ELR (cell line): ENCODE measurements at places on chromosomes 1 and 21.

GRCh38 chr1:150149271-150150132 lies at the start of gene PLEKHO1:
Gene PLEKHO1, plus strand, starts transcription at chr1:150149916. Its CDS starts 342 bp downstream, at chr1:150150258.
- DNase-seq: peak; percentile 89

DNA sequence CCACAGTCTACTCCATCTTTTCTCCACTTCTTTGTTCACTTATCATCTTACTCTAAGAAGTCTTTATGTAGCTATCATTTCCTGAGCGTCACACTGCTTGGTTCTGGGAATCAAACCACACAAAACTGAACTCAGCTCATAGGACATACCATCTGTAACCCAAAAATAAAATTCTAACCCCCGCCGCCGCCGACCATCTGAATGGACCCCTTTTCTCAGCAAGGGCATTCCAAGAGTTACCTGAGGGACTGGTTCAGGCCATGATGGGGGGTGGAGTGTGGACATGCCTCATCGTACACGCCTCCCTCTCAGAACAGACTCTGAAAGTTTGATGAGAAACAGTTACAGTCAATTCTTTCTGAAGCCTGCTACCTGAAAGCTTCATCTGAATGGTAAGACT lies 12.6 kb upstream of the CHI3L2 start:
- no peak for DNase-seq

DNA sequence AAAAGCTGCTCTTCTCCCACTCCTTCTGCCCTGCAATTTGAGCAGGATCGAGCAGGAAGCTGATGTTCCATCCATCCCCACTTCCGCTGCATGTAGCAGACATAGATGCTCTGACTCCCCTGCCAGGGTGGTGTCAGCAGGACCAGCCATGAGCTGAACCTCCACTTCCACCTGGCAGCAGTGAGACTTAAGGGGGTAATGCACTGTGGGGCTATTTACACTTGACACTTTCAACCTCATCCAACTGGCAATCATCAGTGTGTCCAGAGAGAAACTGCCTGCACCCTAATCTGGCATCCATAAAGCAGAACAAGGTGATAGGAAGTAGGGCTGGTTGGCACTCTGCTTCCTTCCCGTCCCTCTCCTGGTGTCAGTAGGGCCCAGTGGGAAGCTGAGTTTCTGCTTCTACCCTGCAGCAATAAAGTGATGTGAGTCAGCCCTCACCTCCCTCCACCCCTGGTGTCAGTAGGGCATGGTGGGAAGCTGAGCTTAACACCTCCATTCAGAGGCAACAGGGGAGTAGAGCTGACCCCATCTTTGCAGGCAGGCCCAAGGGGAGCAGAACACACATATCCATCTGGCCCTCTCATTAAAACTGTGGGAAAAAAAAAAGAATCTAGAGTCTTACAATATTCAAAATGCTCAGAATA lies 272.3 kb downstream of the PTPRU start:
- no peak for DNase-seq

GRCh38 chr1:189899686-189900425 lies 577.8 kb downstream of the BRINP3 start:
- no peak for DNase-seq

- no peak for DNase-seq
Measured at GRCh38 chr1:50720457-50721053, 239.5 kb downstream of the FAF1 start.

- peak; percentile 45 for DNase-seq
Measured at GRCh38 chr21:34884346-34884929, 164.7 kb downstream of the RUNX1 start.

DNA sequence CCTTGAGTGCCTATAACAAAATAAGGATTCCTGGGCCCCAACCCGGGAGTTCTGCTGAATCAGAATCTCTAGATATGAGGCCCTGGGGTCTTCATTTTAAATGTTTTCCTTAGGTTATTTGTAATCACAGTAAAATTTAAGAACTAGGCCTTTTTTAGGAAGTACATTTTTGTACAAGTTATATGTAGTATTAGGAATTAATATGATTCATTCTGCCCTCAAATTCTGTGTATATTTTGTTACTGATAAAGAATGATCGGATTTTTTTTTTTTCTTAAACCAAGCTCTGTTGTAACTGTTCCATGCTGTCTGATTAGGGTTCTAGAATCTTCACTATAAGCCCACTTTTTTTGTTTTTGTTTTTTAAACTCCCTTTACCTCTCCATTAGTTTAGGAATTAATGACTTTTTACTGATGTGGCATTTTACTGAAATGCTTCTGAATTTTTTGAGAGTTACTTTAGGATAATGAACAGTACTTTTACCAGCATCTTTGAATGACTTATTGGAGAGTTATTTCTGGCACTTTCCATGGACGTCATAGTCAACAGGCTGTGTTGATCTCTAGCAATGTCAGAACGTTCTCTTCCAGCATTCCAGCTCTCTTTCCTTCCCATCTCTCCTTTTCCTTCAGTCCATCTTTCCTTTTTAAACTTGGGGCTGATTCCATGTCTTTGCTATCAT lies 48.3 kb downstream of the CLIC4 start:
- DNase-seq: peak; percentile 78

GRCh38 chr1:157363660-157364140 lies 188.6 kb downstream of the FCRL5 start:
- DNase-seq: peak; percentile 62

DNA sequence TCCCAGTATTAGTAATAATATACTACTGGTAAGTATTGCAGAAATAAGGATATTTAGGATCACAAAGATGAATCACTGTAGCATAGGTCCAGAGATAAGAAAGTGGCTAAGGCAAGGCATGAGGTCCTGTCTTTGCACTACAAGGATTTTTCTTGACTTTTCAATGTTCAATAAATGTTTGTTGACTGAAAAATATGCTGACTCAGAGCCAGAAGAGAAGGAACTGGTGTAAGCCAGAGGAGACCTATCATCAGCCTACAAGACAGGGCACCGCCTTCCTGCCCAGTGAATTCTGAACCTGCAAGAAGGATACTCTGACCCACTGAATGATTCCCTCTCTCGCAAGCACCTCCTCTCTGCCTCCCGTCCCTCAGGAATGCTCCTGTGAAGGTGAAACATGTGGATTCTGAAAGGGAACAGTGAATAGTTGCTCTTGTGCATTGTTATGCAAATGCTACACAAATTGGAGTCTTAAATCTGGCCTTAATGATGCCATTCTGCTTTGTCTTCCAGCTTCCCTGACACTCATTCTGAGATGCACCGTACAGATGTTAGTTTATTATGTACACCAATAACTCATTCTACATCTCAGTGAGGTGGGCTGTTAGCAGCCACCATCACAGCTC lies 540.0 kb downstream of the OMA1 start:
- no peak for DNase-seq

- DNase-seq: peak; percentile 96
Measured at GRCh38 chr1:119646521-119647227, 1.4 kb downstream of the ZNF697 start.

DNA sequence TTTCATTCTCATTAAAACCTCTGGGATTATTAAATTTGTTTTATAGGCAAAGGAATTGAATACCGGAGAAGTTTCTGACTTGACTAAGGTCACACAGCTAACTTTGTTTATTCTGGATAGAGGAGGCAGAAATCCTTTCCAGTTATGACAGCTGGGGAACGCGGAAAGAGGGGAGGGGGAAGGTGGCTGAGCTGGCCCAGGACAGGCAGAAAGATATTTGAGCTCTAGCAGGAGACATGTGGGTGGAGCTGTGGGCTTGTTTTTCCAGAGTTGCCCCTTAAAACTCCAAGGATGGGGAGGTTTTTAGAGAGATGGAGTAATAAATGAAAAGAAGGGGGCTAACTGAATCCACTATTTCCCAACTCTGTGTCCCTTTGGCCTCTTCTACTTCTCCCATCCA lies 27.8 kb downstream of the FOXD2 start:
- no peak for DNase-seq

- peak; percentile 84 for DNase-seq
Measured at GRCh38 chr1:89724369-89725010, 91.6 kb downstream of the LRRC8C start.

- DNase-seq: peak; percentile 94
Measured at GRCh38 chr1:243598433-243598832, 251.6 kb downstream of the AKT3 start.

DNA sequence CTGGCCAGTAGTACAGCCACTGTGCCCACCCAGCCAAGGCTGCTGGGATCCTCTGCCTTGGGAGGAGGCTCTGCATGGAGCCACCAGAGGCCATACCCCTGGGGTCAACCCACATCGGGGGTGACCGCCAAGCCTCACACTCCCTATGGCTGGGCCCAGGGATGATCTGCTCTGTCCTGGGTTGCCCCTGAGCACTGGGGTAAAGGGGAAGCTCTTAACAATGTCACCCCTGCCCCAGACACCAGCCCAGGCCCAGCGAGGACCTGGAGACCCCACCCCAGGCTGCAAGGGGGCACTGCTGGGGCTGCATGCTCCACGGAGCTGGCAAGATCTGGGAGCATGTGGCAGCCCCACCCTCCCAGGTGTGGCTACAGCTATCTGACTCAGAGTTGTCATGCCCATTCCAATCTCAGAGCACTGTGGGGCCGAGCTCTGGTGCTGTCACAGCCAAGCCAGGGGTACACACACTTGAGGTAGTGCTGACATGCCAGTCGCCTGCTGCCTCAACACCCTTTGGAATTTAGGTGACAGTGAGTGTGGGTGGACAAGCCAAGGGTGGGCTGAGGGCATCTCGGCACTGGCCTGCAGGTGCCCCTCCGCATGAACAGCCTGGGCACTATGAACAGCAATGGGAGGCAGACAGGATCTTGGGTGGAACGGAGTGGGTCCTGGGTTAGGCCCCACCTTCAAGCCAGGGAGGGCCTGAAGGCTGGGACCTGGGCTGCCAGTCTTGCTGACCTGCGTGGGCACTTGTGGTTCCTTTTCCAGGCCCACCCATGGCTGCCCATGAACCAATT lies 427.7 kb downstream of the LRRIQ3 start:
- DNase-seq: no peak

DNA sequence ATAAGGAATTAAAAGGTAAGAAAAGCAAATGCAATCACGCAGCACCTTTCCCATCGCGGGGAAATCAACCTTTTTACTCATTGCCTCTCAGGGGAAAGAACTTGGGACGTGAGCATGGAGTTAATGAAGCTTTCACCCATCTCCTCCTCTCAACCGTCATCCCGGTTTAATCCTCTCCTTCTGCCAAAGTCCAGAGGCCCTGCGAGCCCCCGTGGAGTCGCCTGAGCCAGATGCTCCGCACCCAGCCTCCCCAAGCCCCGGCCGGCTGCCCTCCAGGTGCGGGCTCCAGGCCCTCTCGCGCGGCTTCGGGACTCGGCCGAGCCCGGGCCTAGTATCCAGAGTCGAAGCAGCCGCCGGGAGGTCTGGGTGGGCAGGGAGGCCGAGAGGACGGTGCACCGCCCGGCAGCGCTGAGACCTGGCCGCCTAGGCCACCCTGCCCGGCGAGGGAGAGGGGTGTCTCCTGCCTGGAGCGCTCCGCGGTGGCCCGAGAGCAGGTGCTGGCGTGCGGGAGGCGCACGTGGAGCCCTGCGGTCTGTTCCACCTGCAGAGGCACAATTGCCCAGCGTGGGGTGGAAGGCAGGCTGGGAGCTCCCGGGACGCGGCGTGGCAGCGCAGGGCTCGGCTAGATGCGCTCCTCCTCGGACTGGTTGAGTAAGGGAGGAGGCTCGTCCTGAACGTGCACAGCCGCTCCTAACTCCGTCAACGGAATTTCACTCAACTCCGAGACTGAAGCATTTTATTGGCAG lies 218.5 kb downstream of the SDCCAG8 start:
- DNase-seq: no peak

DNA sequence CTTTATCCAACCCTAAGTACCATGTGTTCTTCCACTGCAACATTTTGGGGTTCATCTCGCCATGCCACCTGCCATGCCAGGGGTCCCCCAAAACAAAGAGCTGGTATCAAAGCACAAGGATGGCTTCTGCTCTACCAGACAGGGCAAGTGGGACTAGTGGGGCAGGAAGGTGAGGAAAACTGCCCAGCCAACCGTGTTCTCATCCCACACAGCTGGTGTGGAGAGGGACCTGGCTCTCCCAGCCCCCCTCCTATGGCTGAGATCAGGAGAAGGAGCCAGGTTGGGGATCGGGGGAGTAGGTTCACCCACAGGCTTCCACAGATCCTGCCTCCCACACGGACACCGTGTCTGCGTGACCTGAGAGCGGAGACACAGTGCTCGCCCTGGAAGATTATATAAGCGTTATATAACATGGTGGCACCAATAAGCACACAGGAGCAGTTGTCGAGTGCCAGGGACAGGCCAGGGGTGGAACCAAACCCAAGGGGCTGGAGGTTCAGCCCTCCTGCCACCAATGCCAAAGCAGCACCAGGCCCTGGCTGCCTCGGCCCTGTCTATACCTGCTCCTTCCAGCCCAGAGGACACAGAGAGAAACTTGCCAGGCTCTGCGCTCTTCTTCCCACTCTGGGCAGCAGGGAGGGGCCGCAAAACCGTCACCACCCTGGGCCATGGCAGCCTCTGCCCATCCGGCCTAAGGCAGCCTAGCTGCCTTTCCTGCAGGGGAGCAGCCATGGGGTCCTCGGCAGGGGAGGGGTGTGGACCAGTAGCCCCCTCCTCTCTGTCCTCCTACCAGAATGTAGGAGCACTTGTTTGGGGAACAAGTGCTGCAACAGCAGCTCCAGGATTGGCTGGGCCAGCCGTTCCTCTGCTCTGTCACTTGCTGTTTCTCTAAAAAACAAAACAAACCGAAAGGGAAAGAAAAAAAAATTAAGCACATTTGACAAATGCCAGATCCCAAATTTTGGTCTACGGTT lies 43.5 kb downstream of the CD34 start:
- DNase-seq: no peak

GRCh38 chr1:202628646-202629215 lies 81.5 kb downstream of the SYT2 start:
- DNase-seq: no peak

DNA sequence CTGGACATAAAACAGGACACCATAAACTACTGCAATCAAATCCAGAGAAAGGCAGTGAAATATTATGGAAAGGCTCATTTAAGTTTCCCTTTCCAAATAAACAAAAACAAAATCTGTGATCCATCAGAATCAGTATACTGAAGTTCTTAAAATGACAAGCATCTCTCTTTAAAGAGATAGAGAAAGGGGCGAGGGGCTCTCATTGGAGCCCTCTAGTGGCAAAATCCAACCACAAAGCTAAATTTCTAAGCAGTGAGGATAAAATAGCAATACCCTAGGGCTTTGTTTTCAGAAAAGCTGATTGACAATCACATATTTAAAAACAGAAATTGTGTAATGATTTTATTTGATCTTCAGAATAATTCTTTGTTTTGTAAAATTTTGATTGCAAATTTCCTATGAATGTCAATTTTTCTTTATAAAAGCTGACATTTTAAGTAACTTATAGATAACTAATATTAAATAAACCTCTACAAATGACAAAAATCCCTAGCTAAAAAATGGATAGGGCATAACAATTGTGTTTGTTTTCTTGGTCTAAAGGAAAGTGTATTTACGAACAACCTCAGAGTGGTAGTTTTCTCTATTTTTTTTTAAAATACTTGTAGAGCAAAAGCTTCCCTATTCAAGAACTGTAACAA lies 138.2 kb downstream of the COL24A1 start:
- peak; percentile 54 for DNase-seq

- DNase-seq: no peak
Measured at GRCh38 chr21:42861311-42861847, 18.0 kb downstream of the WDR4 start.

DNA sequence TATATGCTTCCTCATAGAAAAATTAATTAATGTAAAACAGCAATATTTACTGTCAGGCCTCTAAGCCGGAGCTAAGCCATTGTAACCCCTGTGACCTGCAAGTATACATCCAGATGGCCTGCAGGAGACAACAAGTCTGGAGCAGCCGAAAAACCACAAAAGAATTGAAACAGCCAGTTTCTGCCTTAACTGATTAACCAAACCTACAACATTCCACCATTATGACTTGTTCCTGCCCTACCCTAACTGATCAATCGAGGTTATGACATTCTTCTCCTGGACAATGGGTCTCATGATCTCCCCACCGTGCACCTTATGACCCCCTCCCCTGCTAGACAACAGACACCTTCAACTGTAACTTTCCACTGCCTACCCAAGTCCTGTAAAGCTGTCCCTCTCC lies 205.8 kb upstream of the DUSP10 start:
- peak; percentile 55 for DNase-seq
